ENCODE measurements at places on chromosomes 1 and 21. TPM values are rescaled to one million over a fixed set of nuclear protein-coding genes. Genes with fewer than 3 reads are reported as not detected.

GRCh38 chr1:239455743-239456142 lies 69.4 kb downstream of the CHRM3 start:
- H3K27ac ChIP-seq: no peak overlapping the region
- H3K36me3 ChIP-seq: no peaks in the 10 kb centered on the region
- H3K27me3 ChIP-seq: no peaks in the 10 kb centered on the region
- no peak for DNase-seq
- no peak overlapping the region for H3K4me3 ChIP-seq
- H3K4me1 ChIP-seq: no peaks in the 10 kb centered on the region

DNA sequence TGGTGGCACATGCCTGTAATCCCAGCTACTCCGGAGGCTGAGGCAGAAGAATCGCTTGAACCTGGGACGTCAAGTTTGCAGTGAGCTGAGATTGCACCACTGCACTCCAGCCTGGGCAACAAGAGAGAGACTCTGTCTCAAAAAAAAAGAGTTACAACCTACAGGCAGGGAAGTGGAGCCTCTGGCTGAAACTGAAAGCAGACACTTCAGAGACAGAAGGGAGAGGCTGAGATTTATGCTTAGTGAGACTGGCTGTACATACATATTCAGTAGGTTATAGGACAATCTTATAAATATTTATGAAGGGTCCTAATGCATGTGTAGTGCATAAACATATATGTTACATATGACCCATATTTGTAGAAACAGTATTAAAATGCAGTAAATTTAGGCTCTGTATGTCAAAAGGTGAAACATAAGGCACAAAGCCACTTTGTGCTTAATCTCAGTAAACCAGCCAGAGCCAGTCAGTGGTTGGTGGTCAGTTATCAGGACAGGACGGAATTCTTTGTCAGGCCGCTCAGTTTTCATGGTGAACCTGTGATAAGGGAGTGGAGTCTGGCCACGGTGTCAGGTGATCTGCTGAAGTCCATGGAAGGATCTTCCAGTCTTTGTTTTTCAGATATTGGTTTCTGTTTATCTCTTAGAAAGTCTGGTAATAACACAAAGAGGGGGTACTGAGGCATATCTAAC lies 13.7 kb downstream of the RHEX start:
- peaks cover 23% of the 10 kb centered on the region for H3K4me1 ChIP-seq
- no peak overlapping the region for H3K27ac ChIP-seq
- H3K36me3 ChIP-seq: no peaks in the 10 kb centered on the region
- H3K27me3 ChIP-seq: no peaks in the 10 kb centered on the region

GRCh38 chr1:85494074-85494903 lies 29.3 kb upstream of the DDAH1 start:
- no peaks in the 10 kb centered on the region for H3K36me3 ChIP-seq
- no peaks in the 10 kb centered on the region for H3K27me3 ChIP-seq
- no peak for DNase-seq
- no peak overlapping the region for H3K4me3 ChIP-seq
- H3K27ac ChIP-seq: no peak overlapping the region

- H3K36me3 ChIP-seq: peaks cover 10% of the 10 kb centered on the region
- H3K27ac ChIP-seq: peak within 1 kb of the TSS; percentile 88
- no peaks in the 10 kb centered on the region for H3K27me3 ChIP-seq
- H3K4me3 ChIP-seq: peak within 1 kb of the TSS; percentile 85
- peaks cover 39% of the 10 kb centered on the region for H3K4me1 ChIP-seq
These were observed at the start of gene AGPAT3 for GRCh38 chr21:43864962-43865539. Gene AGPAT3, plus strand, starts transcription at chr21:43865223. Its CDS starts 94,459 bp downstream, at chr21:43959682.

DNA sequence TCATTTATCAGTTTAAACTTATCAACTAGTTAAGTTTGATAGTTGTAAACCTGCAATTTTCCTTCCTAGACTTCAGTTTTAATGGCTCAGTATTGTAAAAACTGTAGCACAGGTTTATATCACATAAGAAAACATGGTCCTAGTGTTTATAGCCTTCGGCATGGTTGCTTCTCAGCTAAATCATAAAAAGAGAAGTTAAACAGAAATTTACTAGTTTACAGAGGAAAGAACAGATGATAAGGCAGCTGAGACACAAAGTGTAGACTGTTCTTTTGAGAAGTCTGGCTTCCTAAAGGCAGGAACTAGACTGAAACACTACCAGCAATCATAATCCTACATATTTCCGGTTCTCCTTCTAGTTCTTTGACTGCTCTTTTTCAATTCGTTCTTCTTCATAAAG lies 39.8 kb downstream of the WNT2B start:
- H3K27me3 ChIP-seq: no peaks in the 10 kb centered on the region
- no peak overlapping the region for H3K27ac ChIP-seq
- no peaks in the 10 kb centered on the region for H3K4me1 ChIP-seq
- peaks cover 14% of the 10 kb centered on the region for H3K36me3 ChIP-seq
- DNase-seq: no peak

- no peak for DNase-seq
- H3K4me1 ChIP-seq: no peaks in the 10 kb centered on the region
- H3K27ac ChIP-seq: no peak overlapping the region
- no peaks in the 10 kb centered on the region for H3K36me3 ChIP-seq
These were observed 57.9 kb upstream of the GJB5 start for GRCh38 chr1:34696981-34697380.

Gene NOS1AP
- total RNA-seq: 3.6 TPM

Gene L1TD1
- 0.59 TPM for total RNA-seq

Gene PEA15
- 132 TPM for total RNA-seq

Gene CTH
- total RNA-seq: 5.0 TPM

Gene RASSF5
- total RNA-seq: 48.2 TPM

All from lower lobe of right lung (tissue), 2 donors.